ENCODE measurements at places on chromosomes 12 and 14.

DNA sequence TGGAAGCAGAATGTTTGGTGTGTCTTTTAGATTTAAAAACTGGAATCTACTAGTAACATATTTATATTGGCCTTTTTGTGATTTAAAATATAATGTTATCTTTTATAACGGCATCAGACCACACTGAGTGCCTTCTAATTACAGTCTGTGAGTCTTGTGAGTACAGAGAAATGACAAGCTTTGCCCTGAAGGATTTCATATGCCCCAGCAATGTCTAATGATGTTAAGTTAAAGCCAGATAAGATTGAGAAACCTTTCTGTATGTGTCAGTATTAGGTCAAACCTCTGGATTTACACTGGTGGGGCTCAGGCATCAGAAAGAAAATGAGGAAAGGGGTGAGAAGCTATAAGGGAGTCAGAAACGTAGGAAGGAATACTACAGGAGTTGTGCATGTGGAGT is 25.2 kb downstream of the PLEKHA5 start:
- no peak for DNase-seq

DNA sequence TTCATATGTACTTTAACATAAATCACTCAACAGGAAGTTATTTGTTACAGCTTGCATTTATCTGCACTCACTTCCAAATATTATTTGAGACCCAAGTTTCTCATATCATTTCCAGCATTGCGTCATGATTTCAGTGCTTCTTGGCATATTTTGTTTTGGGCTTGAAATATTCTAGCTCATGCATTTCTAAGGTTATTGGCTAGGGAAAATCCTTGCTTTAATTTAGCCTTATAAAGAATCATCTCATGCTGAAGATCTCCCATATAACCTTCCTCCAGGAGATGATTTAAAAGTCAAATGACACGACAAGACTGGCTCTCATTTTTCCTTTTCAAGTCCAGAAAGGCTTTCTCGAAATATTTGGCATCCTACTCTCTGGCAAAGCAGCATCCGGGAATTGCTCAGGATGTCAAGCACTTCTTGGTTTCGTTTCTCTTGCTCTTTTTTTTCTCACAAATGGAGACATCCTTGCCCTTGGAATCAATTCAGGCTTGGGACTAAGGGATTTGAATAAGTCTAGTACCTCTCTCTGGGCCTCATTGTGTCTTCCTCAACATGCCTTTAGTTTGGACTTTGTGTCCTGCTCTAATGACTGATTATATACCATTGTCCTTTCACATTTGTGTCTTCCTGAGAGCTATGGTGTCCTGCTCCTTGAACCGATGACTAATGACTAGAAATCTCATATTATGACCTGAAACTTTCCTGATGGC is 295.0 kb downstream of the RMST start:
- no peak for DNase-seq

GRCh38 chr14:21059842-21060613 is 2.4 kb downstream of the RNASE8 start:
- DNase-seq, result no peak

- no peak for DNase-seq
These were observed 191.9 kb downstream of the NUBPL start for GRCh38 chr14:31752867-31753661.

DNA sequence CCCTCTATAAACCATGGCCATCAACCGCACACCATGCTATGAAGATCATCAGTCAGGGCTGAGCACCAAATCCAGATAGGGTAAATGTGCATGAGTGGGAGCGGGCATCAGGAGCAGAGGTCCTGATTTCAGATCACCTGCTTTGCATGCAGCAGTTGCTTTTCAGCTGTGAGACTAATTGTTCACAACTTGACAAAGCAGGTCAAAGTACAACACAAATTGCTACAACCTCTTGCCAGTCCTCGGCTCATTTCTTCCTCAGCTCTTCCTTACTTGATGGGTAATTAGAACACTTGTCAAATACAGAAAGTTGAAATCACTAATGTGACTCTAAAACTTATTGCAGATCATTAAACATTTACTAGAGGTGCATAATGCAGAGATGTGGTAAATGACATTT is 171.6 kb downstream of the PPM1H start:
- DNase-seq, result no peak

GRCh38 chr12:25242981-25243679 is 7.6 kb downstream of the KRAS start:
- no peak for DNase-seq
